ENCODE measurements at places on chromosomes 16 and 17. TPM values are rescaled to one million over a fixed set of nuclear protein-coding genes. Genes with fewer than 3 reads are reported as not detected.

DNA sequence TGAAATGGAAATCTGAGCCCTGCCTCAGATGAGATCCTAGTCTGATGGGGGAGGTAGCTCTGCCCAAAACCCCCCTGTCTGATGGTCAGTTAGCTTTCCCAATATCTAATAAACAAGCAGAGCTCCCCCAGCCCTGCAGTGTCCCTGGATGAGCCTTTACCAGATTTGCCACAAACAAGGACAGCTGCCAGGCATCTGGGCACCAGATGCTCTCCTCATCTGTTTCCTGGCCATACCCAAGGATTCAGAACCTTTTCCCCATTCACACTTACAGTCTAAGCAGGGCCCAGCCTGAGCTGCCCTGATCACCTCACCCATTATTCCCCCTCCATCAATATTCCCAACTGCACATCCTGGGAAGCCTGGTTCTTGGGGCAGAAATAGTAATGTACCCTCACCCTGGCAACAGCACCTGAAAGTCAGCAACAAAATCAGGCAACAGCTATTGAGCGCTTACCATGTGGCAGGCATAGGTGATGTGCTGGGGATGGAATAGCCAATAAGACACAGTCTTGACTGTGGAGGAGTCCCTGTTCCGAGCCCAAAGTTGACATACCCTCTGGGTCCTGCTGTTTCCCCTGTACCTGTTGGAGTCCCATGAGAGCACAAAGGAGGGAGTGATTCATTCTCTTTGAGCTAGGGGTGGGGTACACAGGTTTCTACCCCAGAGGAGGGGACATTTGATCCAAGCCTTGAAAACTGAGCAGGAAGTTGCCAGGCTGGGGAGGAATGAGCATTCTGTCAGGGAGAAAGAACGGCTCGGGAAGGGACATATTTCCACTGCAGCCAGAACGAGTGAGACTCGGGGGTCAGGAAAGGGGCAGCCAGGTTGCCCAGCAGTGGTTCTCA lies 147.4 kb downstream of the TMEM132E start:
- peak; percentile 23 for DNase-seq

CACNG4 gene
- 6.0 TPM for total RNA-seq

GRB7 gene
- total RNA-seq: 50.6 TPM

DNA sequence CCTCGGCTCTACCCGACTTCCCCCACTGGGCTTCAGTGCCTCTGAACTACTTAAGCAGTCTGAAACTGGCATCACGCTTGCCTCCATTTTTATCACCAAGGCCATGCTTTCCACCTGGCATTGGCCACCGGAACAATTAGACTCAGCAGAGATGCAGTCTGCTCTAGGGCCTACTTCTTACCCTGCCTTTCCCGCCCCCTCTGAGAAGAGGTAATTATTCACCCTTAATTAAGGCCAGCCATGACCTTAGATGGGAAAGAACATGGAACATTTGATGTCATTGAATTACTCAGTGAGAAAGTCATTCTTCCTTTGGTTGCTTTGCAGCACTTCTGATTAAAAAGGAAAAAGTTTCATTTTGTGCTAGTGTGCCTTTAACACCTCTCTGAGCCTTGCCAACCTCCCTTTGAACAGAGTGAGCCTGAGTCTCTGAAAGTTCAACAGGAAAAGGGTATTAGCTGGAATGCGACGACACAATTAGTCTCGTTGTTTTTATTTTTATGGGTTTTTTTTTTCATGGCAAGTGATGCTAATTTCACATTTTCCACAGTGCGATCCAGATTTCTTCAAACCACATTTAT lies 60.9 kb upstream of the TNRC6A start:
- no peak for DNase-seq

GRCh38 chr17:79152636-79153035 lies 78.0 kb downstream of the ENGASE start:
- DNase-seq: no peak
